ENCODE measurements at places on chromosomes 16 and 17.

DNA sequence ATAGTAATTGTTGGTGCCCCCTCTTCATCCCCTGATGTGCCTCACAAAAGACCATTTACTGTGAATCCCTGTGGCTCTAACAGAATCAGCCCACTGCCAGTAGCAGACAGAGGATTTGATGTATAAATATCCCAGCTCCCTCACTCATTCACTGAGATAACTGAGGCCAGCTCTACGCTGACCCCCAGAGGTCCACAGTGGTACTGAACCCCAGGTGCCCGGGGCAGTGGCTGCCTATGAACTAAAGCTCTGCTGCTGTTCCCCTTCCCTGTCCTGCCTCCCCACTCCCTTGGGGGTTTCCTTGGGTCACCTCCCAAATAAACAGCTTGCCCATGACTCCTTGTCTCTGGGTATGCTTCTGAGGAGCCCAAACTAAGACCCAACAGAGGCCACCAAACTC, 295.8 kb downstream of the FOXL1 start:
- peak; percentile 53 for DNase-seq

- no peak for DNase-seq
These were observed 11.5 kb downstream of the RPGRIP1L start for GRCh38 chr16:53692146-53692545.

DNA sequence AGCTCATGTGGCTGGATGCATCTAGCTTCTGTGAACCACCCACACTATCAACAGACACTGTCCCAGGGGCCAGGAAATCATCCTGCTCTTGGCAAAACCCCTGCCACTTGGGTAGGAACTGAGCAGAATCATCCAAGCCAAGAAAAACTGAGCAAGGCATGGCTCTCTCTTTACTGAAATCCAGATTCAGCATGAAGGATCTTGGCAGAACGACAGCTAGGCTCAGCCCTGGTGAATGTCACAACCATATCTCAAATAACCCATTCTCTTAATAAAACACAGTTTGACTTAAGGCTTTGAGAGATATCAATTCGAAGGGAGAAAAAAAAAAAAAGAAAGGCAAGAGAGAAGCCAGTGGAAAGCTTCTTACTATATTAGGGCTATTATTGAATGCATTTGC, 72.2 kb downstream of the MAF start:
- DNase-seq = no peak

- peak; percentile 43 for DNase-seq
These were observed 333.0 kb upstream of the EEF2KMT start for GRCh38 chr16:5430598-5430997.

DNA sequence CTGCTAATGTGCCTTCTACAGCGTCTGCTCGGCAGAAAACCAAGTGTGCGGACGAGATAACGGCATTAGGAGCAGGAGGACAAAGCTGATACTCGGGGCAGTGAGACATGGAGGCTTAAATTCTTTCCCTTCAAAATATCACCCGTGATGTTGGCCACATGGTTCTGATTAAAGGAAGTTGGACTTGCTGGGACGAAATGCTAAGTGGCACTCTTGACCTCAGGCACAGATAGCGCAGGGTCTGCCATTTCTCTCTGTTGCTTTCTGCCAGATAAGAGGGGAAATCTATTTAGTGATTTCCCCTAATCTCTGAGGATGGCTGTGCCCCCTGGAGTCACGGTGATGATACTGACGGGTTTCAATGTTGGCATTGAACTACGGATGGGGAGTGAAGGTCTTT, 509.6 kb upstream of the EEF2KMT start:
- no peak for DNase-seq

GRCh38 chr17:66524877-66525276, 222.5 kb downstream of the PRKCA start:
- no peak for DNase-seq

DNA sequence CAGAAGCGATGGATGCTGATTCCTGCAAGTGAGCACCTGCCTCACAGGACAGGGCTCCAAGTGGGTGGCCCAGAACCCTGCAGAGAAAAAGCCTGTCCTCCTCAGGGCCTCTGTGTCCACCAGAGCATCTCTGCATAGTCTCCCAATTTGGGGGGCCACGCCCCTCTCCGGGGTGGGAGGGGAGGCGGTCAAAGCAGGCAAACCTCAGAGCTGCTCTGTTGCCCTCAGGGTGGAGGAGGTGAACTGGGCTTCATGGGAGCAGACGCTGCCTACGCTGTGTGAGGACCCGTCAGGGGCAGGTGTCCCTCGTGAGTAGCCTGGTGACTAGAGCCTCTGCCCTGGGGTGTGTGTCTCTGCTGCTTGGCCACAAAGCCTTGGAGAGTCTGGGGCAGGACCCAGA, 19.3 kb downstream of the TRPV2 start:
- no peak for DNase-seq

DNA sequence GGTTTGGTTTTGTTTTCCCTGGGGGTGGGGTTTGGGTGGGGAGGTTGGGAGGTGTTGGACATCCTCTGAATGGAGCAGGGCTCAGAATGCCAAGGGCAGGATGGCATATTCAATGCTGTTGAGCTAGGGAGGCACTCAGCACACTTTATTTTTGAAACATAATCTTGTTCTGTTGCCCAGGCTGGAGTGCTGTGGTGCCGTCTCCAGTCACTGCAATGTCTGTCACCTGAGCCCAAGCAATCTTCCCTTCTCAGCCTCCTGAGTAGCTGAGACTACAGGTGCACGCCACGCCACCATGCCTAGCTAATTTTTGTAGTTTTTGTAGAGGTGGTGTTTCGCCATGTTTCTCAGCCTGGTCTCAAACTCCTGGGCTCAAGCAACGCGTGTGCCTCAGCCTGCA, 186.1 kb downstream of the RPTOR start:
- no peak for DNase-seq

GRCh38 chr17:80948976-80949450, 42.6 kb upstream of the CHMP6 start:
- DNase-seq = no peak

DNA sequence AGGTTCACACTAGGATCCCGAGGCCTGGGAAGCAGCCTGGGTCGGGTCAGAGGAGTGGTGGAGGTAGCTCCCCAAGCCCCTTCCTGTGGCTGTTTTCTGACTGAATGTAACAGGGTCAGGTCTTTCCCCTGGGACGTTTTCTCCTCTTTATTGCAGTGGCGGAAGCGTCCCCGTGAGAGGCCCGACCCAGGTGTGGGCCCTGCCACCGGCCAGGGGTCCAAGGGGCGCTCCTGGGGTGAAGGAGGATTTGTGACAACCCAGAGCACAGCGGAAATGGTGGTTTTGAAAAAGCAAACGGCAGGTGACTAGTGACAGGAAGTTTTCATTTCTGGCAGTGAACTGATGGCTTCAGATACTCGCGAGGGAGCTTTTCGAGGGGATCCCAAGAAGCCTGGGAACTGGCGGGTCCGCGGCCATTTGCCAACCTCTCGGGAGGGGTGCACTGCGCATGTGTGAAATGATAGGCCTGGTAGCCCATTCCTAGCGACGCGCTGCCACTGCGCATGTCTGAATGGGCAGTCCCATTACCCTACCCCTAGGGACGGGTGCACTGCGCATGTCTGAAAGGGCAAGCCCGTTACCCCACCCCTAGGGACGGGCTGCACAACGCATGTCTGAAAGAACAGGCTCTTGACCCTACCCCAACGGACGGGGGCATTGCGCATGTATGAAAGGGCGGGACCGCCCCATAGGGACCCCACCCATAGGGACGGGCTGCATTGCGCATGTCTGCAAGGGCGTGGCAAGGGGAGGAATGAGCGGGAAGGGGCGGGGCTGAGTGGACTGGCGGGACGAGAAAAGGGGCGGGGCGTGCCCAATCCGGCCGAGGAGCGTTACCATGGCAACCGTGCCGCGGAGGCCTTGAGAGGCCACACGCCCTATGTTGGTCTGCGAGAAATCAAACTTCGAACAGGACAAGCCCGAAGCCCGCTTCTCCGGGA, 1747.9 kb downstream of the TP53TG3F start:
- DNase-seq = no peak

DNA sequence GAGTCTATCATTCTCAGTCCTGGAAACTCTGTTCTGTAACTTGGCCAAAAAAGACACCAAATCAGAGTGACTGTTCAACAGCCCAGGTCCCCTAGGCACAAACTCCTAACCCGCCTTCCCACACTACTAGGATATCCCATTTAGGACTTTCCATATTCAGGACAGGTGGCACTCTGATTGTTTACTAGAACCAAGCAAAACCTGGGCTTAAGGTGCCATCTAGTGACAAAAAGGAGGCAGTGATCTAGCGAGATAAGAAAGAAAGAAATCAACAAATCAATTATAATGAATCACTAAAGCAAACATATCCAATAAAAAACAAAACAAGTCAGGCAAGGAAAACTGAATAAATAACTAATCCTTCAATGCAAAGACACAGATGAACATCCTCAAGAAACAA, 203.9 kb downstream of the CEP112 start:
- DNase-seq = peak; percentile 41

GRCh38 chr17:1454541-1454940, 1.5 kb downstream of the CRK start:
- DNase-seq = no peak

DNA sequence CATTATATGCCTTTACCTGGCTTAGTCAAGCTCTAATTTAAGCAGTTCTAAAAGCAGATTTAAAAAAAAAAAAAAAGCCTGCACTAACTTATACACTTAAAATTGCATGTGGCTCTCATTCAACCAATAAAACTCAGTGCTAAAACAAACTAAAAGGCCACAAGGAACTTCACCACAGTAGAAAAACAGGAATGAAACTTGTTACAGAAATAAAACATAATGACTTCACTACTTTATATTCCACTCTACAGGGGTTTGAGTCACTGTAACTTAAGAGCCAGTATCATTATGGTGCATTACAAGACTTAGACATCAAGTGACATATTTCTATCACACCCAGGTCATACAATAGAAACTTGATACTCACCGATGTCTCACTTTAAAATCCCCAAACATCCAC, 11.1 kb downstream of the CA10 start:
- no peak for DNase-seq

DNA sequence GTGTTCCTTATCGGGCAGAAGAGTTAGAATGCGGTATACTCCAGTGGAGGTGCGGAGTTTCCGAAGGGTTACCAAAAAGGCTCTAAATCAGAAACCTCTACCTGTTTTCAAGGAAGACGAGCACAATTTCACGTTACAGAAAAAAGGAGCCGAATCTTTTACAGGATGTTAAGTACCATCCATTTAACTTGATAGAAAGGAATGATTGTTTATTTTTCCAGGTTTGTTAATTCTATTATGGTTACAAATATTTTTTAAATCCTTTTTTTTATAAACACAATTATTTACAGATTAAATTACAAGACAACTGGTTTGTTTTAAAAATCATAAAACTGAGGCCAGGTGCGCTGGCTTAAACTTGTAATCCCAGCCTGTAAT, 18.2 kb downstream of the ZNF213 start:
- no peak for DNase-seq

DNA sequence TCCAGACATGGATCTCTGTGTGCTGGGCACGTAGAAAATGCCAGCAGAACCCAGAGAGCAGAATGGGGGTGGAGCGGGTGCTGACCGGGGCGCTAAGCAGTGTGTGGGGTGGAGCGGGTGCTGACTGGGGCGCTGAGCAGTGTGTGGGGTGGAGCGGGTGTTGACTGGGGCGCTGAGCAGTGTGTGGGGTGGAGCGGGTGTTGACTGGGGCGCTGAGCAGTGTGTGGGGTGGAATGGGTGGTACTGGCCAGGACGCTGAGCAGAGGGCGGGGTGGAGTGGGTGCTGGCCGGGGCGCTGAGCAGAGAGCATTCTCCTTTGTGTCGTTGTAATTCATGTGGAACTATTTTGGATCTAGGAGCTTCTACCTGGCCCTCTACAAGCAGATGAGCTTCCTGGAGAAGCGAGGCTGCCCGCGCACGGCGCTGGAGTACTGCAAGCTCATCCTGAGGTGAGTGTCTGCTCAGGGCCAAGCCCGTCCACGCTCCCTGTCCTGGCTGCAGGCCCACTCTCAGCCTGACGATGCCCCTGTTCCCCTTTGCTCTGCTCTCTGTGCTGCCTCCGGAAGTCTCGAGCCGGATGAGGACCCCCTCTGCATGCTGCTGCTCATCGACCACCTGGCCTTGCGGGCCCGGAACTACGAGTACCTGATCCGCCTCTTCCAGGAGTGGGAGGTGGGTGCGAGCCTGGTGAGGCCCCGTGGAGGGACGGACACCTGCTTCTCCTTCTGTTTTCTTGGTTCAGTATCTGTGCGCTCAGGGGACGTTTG, 20.3 kb upstream of the MC1R start:
- no peak for DNase-seq

DNA sequence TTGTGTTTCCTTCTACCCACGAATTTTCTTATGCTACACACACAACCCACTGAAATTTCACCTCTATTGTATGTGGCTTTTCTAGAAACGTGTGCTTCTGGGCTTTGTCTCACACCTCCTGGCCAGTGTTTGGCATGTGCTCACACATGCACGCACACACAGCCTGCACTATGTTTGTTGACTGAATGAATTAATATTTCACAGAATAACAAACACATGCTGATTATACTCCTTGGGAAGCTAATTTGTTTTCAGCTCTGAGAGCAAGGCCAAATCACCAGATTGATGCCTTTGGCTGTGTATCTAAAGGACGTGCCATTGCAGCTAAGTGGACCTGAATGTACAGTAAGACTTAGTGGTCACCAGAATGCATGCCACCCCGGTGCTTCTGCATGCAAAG, 210.7 kb downstream of the WWOX start:
- no peak for DNase-seq

DNA sequence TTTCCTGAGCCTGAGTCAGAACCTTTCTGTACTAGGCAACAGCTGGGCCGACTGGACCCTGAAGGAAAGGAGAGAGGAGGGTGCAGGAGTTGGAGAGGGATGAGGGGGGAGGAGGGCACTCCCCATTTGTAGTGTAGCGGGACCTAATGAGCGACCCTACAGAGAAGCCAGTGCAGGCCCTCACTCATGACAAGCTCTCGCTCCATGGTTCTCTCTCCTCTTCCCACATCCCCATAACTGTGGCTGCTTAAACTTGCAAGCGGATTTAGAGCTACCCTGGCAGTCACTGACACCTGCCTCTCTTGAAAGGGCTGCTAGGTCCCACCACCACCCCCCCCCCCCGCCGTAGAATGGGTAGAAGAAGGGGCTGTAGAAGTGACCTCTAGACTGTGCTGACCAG, 14.5 kb downstream of the NKD1 start:
- DNase-seq = no peak

DNA sequence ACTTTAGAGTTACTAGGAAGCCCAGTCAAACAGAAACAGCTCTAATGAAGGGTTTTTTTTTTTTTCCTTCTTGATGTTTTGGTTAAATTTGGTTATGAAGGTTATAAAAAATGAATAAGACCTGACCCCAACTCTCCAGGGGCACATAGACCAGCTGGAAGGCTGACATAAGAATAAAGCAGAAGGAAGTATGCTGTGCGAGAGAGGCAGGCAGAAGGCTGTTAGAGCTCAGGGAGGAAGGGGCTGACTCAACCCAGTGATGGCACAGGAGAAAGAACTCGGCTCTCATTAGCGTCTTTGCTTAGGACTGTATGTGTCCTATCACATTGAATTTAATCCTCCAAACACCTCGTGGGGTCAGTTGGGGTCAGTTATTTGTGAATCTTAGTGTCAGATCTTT, 474.6 kb downstream of the PMP22 start:
- peak; percentile 81 for DNase-seq

- no peak for DNase-seq
These were observed 4.3 kb upstream of the KANSL1 start for GRCh38 chr17:46197530-46197929.

Data from NB4 (cell line).